NCI-H2081 treated with DMSO at 0.1 percent for 48 hours (cell line): ENCODE measurements at places on chromosomes 12 and 14.

DNA sequence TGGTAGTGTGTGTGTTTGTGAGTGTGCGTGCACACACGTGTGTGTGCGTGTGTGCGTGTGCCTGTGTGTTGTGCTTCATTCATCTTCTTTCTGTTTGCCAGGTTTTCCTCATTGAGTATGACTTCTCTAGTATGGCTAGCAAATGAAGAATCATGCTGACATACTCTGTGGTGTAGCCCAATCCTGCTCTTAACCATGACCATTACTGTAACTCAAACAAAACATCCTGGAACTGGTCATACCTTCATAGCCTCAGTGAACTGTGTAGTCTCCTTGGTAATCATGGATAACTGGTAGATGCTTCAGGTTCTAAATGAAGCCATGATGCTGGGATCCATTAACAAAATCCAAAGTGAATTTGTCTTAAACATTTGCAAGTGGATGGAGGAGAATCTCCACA is 1117.7 kb downstream of the BCL11B start:
- DNase-seq: no peak

GRCh38 chr12:19588951-19589350 is 149.7 kb downstream of the AEBP2 start:
- no peak for DNase-seq

DNA sequence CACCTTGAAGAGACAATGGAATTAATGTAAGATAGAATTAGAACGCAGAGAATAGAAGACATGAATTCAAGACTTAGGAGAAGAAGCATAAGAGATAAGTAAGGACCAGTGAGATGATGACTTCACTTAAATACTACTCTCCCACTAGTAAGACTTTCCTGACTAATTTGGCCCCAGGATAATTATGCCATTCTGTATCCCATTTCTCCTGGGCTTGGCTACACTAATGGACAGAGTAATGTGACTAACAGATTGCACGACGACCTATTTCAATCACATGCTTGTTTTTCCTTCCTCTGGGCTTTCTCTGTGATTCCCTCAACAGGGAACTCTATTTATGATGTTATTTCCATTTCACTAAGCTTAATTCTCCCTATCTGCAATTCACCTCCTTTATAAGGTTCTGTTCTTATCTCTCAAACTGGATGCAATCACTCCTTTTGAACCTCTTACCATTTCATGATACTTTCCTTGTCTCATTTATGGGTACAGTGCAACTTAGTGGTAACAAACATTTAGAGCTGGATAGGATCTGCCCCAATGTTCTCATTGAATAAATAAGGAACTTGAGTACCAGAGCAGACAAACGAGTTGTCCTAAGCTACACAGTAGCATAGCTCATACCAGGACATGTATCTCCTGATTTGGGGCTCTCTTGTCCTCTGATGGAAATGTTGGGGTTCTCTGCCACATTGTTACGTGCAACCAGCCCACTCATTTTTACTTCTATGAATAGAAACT is 102.7 kb downstream of the BTG1 start:
- DNase-seq: no peak

DNA sequence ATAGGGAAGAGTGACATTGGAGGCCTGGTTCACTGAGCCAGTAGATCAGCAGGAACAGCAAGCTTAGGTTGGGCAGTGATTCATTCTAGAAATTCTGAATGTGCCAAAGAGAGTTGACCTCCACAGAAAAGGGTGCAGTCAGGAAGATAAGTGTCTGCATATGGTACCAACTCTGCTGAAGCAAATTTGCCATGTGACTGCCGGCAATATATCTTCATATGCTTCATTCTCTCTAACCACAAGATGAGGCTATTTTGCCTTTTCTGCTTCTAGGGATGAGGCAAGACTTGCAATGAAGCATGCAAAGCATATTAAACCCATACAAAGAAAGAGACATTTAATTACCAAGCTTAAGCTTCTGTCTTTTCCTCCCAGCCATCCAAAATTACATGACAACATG is 13.6 kb downstream of the CCDC198 start:
- no peak for DNase-seq

- DNase-seq: no peak
Observed at GRCh38 chr12:82605115-82605514, 81.6 kb upstream of the TMTC2 start.

- no peak for DNase-seq
Observed at GRCh38 chr12:105083551-105084105, 630 bp downstream of the ALDH1L2 start.

DNA sequence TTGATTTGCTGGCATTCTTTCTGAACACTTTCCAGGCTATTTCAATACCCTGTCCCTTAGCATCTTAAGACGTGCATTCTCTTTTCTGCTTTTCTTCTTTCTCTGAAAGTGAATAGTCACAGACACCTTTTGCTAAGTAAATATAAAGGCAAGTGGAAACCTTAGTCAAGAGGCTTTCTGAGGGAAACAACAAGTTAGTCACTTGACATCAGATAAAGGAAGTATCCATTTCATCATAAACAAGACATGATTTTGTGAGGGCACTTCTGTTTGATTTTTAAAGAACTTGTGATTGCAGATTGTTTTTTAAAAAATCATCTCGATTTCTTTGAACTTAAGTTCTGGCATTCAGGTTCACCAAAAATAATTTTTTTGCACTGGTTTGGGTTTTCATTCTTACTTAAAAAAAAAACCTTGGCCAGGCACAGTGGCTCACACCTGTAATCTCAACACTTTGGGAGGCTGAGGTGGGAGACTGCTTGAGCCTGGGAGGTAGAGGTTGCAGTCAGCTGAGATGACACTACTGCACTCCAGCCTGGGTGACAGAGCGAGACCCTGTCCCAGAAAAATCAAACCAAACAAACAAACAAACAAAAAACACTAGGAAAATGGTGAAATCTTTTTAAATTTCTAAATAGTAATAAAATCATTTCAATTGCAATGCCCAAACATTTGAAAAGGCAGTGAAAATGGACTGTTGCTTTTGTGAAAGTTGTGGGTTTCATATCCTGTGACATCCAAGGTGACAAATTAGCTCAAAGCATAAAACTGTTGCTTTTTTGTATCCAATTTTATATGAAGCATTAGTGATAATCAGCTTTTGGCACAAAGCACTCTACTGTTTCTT is 8.3 kb upstream of the KLHL42 start:
- no peak for DNase-seq

- DNase-seq: peak; percentile 72
Observed at GRCh38 chr14:46818147-46818546, 166.6 kb upstream of the RPL10L start.

DNA sequence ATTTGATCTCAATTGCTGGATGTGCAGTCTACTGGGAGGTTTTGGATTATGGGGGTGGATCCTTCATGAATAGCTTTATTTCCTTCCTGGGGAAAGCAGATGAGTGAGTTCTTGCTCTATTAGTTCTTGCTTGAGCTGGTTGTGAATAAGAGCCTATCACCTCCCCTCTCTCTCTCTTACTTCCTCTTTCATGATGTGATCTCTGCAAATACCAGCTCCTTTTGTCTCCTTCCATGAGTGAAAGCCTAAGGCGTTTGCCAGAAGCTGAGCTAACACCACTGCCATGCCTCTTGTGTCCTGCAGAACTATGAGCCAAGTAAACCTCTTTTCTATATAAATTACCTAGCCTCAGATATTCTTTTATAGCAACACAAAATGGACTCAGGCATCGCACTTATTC is 302.7 kb downstream of the CCER1 start:
- no peak for DNase-seq

DNA sequence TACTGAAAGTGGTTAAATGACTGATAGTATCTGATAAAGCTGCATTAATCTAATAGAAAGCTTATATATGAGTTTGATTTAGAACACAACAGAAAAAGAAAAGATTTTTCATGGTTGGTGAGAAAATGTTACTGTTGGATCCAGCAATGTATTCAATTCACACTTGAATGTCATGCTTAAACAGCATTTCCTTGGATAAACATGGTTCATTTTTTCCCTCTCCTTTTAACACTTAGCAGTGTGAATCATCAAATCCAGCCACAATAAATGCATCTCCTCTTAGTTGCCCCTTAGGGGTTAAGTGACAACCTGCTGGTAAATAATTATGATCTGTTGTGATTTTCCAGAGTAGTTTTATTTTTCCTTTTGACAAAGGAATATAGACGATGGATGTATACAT is 74.9 kb upstream of the GRIP1 start:
- no peak for DNase-seq

DNA sequence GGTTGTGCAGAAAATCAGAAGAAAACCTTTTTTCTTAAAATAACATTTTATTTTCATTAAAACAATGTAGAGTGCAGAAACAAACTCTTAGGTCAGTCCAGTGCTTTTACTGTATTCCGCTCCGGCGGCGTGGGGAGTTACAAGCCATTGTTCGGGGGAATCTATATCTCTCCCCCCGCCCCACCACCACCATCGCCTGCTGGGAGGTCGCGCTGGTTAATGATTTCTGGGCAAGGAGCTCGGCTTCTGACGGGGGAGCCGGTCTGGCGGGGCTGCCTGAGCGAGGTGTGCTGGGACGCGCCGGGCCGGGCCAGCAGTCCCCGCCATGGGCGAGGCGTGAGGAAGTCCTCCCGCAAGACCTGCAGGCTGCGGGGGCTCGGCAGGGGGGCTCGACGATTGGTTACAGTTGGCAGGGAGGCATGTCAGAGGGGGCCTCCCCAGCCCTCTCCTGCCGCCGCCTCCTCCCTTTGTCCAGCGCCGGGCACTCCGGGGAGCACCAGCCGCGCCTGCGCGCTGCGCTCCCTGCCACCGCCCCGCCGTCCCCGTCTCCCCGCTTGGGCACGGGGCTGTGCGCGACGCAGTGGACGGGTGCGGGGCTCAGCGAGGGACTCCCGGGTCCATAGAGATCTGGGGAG is 1.0 kb upstream of the DUSP6 start:
- no peak for DNase-seq

GRCh38 chr14:23148591-23149249 is 29.7 kb upstream of the CEBPE start:
- DNase-seq: no peak

DNA sequence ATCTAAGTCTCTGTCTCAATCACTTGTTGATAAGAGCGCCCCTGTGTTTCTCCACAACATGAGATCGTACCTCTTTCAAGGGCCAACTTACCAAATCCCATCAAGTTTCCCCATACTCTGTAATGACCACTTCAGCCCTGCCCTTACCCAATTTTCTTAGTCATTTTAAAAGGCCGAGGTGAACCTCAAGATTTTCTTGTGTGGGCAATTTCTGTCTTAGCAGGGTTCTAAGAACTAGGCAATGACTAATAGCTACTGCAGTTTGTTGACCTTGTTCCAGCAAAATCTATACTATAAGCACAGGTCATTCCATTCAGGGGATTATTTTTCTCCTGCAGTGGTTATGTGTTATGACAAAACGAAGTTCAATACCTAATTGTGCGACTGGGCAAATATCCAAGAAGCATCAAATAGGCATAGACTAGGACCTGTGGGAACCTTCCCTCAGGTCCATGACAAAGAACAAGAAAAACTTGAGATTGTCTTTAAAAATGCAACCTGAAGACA is 359.8 kb downstream of the PCNX1 start:
- no peak for DNase-seq

- DNase-seq: no peak
Observed at GRCh38 chr14:22837114-22837749, 847 bp downstream of the MMP14 start.

DNA sequence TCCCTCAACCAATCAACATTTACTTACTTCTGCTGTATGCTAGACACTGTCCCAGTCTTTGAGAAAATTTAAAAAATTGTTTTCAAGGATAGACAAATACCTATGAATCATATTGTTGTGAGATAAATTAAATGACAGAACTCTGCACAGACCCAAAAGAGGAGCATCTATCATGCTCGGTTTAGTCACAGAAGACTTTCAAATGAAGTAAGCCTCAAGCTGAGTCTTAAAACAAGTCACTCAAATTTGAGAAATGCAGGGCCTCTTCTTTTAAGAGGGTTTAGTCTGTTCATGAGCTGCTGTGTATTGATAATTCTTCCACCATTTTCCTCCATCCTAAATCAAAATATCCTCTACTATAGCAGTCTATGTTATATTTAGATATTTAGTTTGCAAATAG is 24.4 kb upstream of the COCH start:
- DNase-seq: no peak

- no peak for DNase-seq
Observed at GRCh38 chr12:115846516-115846915, 431.0 kb downstream of the MED13L start.

GRCh38 chr14:89807151-89807550 is 147.4 kb downstream of the EFCAB11 start:
- DNase-seq: no peak

DNA sequence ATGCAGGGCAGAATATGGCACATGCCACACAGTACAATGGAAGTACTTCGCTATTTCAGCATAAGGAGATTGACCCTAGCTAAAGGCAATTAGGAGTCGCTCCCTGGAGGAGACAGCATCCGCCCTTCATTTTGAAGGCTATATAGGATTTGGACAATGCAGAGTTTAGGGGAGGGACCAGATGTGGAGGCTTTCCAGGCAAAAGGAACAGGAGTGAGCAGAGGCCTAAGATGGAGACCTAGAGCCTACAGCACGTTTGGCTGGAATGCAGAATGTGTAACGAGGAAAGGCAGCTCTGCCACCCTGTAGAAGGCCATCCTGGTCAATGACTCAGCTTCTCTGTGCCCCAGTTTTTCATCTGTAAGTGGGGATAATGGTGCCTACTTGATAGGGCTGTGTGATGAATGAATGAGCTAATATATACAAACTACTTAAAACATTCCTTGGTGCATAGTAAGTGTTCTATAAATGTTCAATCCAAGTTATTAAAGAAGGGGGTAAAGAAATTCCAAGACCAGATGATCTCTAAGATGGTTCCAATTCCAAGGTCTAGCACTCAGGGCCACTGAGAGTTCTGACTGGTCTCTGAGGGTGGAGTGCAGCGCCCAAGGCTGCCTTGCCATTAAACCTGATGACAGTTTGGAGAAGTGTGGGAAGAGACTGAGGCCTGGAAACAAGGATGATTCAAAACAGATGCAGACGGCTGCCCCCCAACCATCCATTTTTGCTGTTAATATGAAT is 54.3 kb upstream of the FRMD6 start:
- no peak for DNase-seq

GRCh38 chr12:121634836-121635235 is 8.5 kb downstream of the ORAI1 start:
- no peak for DNase-seq

DNA sequence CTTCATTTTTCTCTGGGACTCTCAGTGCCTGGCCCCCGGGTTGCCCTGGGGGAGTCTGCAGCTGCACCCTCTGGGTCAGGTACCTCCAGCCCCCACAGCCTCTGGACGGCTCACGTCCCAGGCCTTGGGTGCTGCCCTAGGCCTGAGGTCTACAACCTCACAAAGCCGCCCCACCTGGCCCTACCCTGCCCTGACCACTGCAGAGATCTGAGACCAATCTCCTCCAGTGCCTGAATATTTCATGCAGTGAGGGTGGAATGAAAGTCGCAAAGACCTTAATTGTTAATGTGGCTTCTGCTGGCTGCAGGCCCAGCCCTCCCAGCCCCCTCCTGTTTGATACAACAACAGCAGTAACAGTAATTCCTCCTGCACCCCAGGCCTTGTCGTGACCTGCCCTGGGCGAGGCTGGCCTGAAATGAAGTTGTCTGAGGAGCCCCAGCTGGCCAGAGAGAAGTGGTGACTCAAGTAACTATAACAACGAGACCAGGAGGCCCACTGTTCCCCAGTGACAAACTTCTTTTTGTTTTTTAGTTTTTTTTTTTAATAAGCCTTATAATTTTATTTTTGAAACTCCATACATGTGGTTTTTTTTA is 8.8 kb upstream of the CCDC85C start:
- no peak for DNase-seq

GRCh38 chr12:3989218-3989550 is 116.0 kb upstream of the PARP11 start:
- no peak for DNase-seq

- DNase-seq: no peak
Observed at GRCh38 chr14:90857866-90858265, 41.6 kb upstream of the TTC7B start.
